NCI-H446 (cell line): ENCODE measurements at places on chromosomes 11 and 22.
A peak's percentile ranks its signal among the peaks of the same experiment; 100 is the strongest.

DNA sequence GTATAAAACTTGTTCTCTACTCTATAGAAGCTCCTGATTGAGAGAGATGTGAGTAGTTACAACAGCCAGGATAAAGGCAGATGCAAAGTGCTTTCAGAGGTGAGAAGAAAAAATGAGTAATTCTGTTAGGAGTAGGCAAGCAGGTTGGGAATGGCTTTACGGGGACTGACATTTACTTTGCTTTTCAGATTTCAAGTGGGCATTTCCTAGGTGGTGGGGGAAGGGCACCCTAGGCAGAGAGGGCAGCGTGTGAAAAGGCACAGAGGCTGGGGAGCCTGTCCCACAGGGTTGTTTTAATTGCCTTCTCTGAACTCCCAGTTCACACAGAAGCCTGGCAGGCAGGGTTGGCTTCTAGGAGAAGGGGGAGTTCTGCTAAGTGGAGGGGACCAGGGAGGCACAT, 106.5 kb downstream of the NAV2 start:
- DNase-seq: no peak

GRCh38 chr11:18936002-18936673, 3.1 kb downstream of the MRGPRX1 start:
- no peak for DNase-seq

GRCh38 chr11:114801773-114802172, 123.4 kb downstream of the NXPE2 start:
- DNase-seq: no peak

DNA sequence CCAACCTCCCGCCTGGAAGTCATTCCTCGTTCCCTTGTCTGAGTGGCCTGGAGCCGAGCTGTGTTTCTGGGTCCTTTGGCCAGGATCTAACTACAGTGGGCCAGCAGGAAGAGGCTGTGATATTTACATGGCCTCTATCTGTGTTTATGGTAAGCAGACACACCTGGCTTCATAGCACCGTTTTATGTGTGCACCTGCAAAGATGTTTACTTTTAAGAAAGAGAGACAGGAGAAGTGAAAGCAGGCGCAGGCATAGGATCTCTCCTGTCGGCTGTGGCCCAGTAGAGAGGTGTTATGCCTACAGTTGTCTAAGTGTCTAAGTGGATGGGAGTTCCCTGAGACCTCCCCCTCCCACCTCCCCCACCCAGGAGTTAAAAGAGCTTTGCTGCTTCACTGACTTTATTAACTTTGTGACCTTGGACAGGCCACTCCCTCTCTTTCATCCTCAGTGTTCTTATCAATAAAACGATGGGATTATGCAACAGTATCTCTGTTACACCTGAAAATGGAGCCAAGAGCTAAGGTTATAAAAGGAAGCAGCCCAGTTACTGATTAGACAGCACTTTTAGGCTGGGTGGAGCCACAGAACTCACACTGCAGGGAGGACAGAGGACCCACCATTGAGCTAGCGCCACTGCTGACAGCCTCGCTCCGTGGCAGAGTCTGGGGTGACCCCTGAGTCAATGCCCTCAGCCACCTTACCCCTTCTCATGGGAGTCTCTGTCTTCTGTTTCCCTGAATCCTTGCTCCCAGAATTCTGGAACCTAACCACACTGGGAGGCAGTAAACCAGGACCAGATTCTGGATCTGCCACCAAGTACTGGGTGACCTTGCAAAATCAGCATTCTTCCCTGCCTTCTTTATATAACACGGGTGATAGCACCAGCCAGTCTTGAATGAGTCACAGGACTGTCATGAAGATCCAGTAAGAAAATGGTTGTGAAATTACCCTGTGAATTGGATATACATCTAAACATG, 22.0 kb downstream of the ST14 start:
- no peak for DNase-seq

- DNase-seq: no peak
Observed at GRCh38 chr22:27409299-27409698, 392.3 kb downstream of the MN1 start.

- DNase-seq: no peak
Observed at GRCh38 chr11:74004759-74005615, 3.9 kb downstream of the UCP3 start.

GRCh38 chr22:20940186-20940651, 23.0 kb downstream of the CRKL start:
- peak; percentile 74 for DNase-seq

- no peak for DNase-seq
Observed at GRCh38 chr11:116862951-116863350, 25.5 kb upstream of the APOA1 start.

- DNase-seq: no peak
Observed at GRCh38 chr11:35348898-35349687, 70.3 kb downstream of the SLC1A2 start.

- no peak for DNase-seq
Observed at GRCh38 chr11:74035264-74035663, 26.4 kb upstream of the UCP3 start.

DNA sequence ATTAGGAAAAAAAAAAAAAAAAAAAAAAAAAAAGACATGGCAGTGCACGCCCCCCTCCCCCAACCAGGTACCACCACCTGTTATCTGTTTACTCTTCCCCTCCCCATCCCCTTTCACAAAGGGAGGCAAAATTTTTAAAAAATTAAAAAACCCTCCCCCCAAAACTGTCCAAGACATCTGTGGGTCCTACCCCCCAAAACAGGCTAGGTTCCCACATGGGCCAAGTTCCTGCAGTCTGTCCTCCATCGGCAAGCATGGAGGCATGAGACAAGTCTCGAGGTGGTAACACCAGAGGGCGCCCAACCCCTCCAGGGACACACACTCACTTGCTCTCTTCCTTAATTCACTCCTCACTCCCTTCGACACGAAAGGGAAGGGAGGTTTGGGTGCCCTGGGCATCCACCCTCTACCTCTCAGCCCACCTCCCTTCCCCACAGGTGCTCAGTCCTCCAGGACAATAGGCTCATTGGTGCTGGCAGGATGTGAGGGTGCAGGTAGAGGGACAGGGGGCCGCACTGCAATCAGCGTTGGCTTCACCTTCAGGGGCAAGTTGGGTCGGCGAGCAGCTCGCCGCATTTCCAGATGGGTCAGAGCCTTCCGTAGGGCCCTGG, 2.2 kb upstream of the TUT1 start:
- peak; percentile 74 for DNase-seq

- DNase-seq: no peak
Observed at GRCh38 chr11:10641177-10641911, 52.2 kb downstream of the IRAG1 start.

DNA sequence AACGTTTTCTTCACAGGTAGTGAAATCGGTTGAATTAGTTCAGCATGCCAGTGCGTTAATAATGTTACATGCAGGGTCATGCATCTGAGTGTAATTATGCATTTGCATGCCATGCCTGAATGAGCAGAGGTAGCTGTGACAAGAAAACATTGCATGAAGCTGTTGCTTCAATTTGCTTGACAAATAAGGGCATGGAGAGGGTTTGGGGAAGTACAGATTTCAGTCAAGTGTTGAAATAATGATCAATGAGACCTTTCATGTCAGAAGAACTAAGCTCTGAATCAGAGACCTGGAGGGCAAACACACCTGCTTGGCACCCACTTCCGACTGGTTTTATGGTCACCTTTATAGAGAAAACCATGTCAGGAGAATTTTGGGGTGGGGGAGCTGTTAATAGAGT, 221.4 kb downstream of the DBX1 start:
- no peak for DNase-seq

GRCh38 chr11:111730871-111731591, 35.2 kb downstream of the PPP2R1B start:
- DNase-seq: peak; percentile 37

GRCh38 chr22:50112151-50113118, 22.6 kb downstream of the MOV10L1 start:
- no peak for DNase-seq

GRCh38 chr11:31812383-31813381, 1.6 kb upstream of the PAX6 start:
- DNase-seq: peak; percentile 49

DNA sequence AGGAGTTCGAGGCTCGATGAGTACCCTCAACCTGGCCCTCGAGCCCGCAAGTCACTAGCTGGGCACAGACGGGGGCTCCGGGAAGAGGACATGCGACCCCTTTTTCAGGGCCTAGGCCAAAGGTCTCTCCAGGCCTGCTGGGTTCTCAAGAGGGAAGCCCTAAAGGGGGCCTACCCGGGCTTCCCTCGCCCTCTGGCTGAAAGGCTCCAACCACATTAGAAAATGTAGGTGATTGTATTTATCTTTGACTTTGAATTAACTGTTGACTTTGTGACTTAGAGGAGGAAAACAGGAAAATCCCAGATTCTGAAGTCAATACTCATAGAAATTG, 7.3 kb upstream of the PAX6 start:
- no peak for DNase-seq

DNA sequence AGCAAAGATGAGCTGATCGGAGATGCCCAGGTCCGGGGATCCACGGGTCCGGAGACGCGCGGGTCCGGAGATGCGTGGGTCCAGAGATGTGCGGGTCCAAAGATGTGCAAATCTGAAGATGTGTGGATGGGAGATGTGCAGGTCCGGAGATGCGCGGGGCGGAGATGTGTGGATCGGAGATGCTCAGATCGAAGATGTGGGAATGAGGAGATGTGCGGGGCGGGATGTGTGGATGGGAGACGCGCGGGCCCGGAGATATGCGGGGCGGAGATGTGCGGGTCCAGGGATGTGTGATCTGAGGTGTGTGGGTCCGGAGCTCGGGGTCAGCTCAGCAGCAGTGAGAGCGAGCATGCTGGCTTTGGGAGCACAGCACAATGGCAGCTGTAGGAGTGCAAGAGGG, 35.5 kb downstream of the CDPF1 start:
- DNase-seq: no peak

- DNase-seq: no peak
Observed at GRCh38 chr11:78630155-78630554, 55.5 kb upstream of the NARS2 start.

- no peak for DNase-seq
Observed at GRCh38 chr11:76629853-76630599, 40.5 kb downstream of the LRRC32 start.

- no peak for DNase-seq
Observed at GRCh38 chr11:39569789-39570188, 1889.7 kb downstream of the LRRC4C start.

DNA sequence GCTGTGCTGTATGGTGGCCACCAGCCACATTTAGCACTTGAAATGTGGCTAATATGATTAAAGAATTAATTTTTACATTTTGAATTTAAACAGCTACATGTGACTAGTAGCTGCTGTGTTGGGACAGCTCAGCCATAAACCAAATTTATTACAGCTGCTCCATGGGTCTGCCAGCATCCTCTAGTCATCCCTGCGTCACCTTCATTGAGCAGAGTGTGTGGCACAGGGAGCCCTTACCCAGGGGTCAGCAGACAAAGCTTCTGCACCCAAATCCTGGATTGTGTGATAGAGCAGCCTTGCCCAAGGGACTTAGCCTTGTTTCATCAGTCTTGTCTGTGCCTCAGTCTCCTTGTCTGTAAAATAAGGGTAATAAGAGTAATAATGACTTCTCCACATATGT, 19.4 kb upstream of the ACCSL start:
- DNase-seq: no peak

DNA sequence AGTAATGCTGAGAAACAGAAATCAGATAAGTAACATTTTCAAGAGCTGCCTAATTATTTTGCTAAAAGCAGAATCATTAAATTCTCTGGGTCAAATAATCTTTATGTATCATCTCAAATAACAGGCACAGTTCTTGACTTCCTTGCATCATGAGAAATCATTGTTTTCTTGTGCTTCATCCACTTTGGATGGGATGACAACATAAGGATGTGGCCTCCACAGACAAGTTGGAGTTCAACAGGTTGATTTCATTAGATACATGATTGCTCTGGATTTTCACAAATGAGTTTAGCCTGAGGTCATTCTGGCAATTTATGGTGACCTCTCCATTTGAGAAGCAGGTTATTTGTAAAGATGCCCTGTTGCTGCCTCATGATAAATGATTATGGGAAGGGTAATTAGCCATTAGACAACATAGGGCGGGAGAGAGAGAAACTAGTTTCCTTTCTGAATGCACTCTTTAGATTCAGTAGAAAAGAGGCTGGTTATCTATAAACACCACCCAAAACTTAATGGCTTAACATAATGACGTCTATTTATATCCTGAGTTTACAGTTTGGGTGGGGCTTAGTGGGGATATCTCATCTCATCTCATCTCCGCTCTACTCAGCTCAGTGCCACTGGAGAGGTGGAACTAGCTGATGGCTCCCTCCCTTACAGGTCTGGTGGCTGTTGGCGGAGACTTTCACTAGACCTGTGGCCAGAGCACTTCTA, 35.0 kb upstream of the ADORA2A start:
- no peak for DNase-seq

- DNase-seq: no peak
Observed at GRCh38 chr11:2393111-2393868, 7.3 kb upstream of the TSSC4 start.

DNA sequence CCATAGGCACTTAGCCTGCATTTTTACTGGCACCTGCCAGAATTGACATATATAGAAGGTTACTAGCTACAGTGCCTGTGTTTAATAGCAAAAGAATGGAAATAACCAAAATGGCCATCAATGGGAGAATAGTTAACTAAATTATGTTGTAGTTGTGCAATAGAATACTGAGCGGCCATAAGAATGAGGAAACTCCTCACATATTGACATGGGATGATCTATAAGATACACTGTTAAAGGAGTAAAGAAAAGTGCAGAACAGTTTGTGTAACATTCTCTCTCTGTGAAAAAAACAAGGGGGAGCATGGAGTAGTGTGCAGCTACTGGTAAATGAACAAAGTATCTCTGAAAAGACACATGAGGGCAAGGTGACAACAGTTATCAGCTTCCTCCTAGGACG, 21.5 kb downstream of the ARAP1 start:
- no peak for DNase-seq

GRCh38 chr11:112285841-112286311, 25.2 kb upstream of the PLET1 start:
- no peak for DNase-seq

GRCh38 chr11:14336507-14337503, 22.2 kb downstream of the RRAS2 start:
- DNase-seq: no peak

GRCh38 chr22:30208631-30209603, 37.6 kb downstream of the LIF start:
- DNase-seq: no peak

GRCh38 chr22:36760786-36761185, 15.1 kb downstream of the IFT27 start:
- no peak for DNase-seq

DNA sequence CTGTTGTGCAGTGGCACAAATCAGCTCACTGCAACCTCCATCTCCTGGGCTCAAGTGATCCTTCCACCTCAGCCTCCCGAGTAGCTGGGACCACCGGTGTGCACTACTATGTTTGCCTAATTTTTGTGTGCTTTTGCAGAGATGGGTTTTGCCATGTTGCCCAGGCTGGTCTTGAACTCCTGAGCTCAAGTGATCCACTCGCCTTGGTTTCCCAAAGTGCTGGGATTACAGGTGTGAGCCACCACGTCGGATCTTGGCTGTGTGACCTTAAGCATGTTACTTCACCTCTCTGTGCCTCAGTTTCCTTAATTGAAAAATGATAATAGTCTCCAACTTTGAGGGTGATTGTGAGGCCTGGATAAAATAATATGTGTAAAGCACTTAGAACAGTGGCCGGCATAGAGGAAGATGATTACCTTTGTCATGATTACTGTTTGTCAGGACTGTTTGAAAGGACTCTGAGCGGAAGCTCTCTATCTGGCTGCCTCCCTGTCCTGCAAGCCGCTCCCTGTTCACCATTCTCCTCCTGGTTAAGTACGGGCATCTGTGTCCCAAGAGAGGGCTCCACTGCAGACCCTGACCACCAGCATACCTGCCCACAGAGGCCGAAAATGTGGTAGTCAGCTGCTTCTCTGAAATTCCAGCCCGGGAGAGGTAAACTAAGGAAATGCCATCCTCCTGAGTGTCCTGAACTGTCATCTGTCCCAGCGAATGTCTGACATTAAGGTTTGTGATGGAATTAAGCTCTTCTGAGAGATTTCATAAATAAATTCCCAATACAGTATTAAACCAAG, 73.6 kb downstream of the MICAL2 start:
- no peak for DNase-seq
